ENCODE measurements at places on chromosomes 6 and 20.

- no peak for DNase-seq
These were observed 168.0 kb upstream of the FOXA2 start for GRCh38 chr20:22752324-22752723.

DNA sequence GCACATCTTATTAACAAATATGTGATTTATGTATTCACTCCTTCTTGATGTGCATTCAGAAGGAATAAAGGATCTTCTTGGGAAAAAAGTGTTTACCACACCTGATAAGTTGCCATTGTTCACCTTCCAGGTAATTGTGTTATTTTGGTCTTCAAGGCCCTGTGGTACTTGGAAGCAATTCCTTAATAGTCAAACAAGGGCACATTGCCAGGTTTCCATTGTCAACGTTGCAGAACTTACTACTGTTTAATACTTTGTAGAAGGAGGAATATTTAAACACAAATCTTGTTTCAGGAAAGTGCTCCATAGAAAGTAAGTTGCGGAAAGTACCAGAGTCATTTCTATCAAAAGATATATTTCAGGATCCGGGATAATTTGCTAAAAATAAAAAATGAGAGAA, 129.5 kb upstream of the SGK1 start:
- DNase-seq: no peak

- no peak for DNase-seq
These were observed 24.6 kb downstream of the GPR6 start for GRCh38 chr6:110002676-110003075.

DNA sequence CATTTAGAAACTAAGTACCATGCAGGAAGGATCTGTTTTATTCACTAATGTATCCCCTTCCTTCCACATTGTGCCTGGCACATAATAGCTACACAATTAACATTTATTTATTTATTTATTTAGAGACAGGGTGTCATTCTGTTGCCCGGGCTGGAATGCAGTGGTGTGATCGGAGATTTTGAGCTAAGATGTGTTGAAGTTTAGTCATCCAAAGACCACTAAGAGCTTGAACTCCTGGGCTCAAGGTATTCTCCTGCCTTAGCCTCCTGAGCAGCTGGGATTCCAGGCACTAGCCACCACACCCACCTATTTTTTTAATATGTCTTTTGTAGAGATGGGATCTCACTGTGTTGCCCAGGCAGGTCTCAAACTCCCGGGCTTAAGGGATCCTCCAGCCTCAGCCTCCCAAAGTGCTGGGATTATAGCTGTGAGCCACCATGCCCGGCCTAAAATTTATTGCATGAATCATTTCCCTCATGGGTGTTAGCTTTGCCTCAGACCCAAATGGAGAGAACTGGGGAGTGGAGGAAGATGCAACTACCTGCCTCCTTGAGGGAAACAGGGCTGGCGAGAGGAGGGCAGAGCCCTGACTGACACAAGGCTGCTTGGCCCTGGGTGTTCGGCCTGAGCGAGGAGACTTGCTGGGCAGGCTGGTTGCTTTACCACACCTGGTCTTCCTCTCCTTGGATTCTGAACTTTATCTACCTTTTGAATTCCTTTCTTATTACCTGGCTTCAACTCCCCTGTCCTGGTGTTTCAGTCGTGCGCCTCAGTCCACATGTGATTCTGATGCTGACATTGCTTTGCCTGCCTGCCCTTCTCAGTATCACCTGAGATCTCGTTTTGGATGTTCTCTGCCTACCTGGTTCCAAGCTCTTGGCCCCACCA, 1.7 kb upstream of the DYNLT1 start:
- no peak for DNase-seq

GRCh38 chr20:5072756-5073659, 46.8 kb downstream of the PCNA start:
- DNase-seq: no peak

Measured in natural killer cell treated with Interleukin-12 subunit alpha and Interleukin-12 subunit beta and Interleukin-15 and Interleukin-18, amount 100 ng/mL, for 72 hours (primary cell).